ENCODE measurements at places on chromosomes 7 and 10.

- DNase-seq, result no peak
Measured at GRCh38 chr7:1489336-1489735, 14.9 kb downstream of the INTS1 start.

- no peak for DNase-seq
Measured at GRCh38 chr10:538895-539294, 150.6 kb downstream of the DIP2C start.

DNA sequence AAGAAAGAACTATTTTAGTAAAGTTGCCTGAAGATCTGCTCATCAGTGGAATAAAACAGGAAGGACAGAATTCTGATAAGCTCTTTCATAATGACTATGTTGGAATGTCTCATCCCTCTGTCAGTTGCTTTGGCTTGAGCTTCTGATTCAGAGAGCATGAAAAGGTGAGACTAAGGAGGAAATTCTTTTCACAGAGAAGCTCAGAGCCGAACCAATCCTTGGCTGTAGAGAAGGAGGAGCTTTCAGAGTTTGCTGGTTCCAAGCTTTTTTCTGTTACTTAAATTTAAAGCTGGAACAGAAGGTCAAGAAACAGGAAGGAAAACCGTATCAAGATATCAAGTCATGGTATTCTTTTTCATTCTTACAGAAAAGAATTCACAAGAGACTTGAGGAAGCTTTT, 24.0 kb downstream of the GSTO2 start:
- DNase-seq, result no peak

- DNase-seq, result no peak
Measured at GRCh38 chr10:126439942-126440341, 51.7 kb upstream of the ADAM12 start.

DNA sequence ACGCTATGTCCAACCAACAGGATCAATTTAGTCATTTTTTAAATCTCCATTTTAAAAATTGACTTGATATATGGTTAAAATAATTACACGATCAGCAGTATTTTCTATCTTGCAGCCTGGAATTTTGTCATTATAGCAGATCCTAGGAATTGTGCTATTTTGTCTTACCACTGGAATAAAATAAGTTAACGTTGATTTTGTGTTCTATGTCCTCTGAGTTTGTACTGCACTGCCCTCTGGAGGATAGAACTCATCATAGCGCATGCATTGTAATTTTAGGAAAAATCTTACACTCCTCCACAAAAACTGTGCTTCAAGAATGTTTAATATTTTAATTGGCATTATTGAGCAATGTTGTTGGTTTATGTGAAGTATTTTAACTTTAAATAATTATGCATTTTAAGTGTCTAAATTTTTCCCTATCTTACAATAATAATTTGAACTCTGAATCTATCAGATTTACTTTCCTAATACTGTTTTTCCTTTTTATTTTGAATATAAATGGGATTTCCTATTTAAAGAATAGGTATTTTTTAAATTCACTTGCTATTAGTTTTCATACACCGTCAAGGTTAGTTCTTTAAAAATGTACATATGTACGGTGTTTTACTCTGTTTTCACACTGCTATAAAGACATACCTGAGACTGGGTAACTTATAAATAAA, 220.1 kb downstream of the PPP1R3A start:
- DNase-seq, result peak; percentile 33

Data from dermis microvascular lymphatic vessel endothelial cell (primary cell).